RKO (cell line): ENCODE measurements at places on chromosomes 5 and 9.

DNA sequence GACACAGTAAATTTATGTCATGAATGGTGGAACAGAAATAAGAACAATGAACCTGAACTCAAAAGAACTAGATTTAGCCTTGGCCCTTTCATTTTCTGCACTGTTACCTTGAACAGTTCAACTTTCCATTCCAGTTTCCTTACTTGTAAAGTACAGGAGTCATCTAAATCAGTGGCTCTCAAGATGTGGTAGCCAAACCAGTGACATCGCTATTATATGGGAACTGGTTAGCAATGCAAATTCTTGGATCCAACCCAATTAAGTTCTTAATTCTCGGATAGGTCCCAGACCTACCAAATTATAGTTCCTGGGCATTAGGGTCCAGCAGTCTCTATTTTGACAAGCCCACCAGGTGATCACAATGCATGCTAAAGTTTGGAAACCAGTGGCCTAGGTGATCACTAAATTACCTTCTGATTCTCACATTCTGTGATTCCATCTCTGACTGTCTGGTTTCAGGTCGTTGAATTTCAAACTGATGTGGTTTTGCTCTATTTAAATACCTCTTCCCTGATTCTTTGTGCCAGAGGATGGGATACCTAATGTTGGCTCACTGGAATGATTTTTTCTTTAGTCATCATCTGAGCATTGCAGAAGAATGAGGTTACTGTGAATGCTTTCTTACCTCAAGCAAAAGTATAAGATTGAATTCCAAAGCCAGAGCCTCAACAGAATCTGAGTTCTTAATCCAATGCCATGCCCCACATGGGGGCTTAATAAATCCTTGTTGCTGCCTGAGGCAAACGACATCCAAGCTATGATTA is 253.8 kb downstream of the ENC1 start:
- DNase-seq, result peak; percentile 7

GRCh38 chr5:24855485-24855884 is 210.7 kb upstream of the CDH10 start:
- no peak for DNase-seq

- DNase-seq, result no peak
Observed at GRCh38 chr5:124685404-124685930, 61.0 kb downstream of the ZNF608 start.

GRCh38 chr5:79047199-79047598 is 22.3 kb downstream of the DMGDH start:
- DNase-seq, result no peak

DNA sequence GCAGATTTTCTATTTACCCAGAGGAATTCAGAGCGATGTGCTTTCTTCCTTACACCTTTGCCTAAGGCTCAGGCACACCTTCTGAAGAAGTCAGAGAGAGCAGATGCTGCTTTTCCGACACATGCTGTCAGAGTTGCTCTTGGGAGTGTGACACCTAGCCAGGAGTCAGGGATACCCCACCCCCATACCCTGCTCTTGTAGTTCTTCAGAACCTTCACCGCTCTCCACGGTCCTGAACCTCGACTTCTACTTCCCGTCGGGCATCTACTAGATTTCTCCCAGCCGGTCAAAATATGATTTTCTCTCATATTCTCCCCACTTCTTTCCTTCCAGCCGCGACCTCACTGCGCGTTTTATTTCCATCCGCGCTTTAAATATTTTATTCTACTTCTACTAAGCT is 1.7 kb downstream of the GRIN3A start:
- no peak for DNase-seq

DNA sequence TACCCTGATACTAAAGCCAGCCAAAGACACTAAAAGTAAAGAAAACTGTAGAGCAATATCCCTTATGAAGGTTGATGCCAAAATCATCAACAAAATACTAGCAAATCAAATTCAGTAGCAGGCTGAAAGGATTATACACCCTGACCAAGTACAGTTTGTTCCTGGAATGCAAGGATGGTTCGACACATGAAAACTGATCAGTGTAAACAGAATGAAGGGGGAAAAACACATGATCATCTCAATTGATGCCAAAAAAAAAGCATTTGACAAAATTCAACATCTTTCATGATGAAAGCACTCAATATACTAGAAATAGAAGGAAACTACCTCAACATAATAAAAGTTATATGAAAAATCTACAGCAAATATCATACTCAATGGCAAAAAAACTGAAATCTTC is 43.5 kb upstream of the LRRC14B start:
- no peak for DNase-seq

- no peak for DNase-seq
Observed at GRCh38 chr5:129653442-129653841, 94.5 kb upstream of the MINAR2 start.

DNA sequence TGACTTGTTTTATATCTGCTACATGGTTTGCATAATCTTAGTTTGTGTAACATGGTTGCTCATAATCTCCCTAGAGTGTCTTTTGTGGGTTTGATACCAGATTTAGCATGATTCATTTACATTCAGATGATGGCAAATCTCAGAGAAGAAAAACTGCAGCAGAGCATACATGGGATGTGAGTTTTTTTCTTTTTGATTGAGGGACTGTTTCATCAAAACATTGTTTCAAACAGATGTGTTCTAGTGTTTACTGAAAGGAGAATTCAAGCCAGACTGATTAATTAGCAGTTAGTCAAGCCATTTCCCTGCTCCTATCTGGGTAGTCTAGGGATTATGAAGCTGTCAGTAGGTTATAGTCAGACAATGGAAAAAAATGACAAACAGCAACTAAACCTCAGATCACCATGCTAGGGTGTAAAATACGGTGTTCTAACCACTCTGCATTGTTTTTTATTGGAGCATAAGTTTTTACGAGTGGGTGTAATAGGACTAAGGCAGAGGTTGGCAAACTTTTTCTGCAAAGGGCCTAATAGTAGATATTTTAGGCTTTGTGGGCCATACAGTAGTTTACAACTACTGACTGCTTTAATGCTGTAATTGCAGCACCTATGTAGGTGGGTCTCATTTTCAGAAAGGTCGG is 10.5 kb upstream of the GDNF start:
- no peak for DNase-seq

GRCh38 chr5:123478546-123478945 is 33.4 kb upstream of the CSNK1G3 start:
- DNase-seq, result no peak

- DNase-seq, result no peak
Observed at GRCh38 chr9:124231095-124231737, 26.5 kb upstream of the NEK6 start.

- no peak for DNase-seq
Observed at GRCh38 chr5:139046551-139046950, 151.6 kb downstream of the SIL1 start.

- peak; percentile 54 for DNase-seq
Observed at GRCh38 chr5:180605554-180606214, 14.4 kb upstream of the SCGB3A1 start.

GRCh38 chr5:122053181-122054109 is 24.6 kb downstream of the LOX start:
- no peak for DNase-seq

DNA sequence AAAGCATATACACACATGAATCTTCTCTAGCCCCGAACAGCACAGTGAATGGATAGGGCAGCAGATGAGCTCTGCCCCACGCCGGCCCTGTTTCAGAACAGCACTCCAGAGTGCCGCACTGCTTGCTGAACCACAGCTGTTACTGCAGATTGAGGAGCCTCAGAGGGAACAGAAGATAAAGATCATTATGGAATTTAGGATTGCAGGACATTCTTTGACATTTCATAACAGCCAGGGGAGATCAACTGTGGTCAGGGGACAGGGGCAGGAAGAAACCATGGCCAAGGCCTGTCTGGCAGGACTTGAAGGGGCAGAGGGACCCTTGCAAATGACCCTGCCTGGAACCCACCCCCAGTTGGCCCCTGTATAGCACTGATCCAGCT is 20.6 kb downstream of the IRF1 start:
- no peak for DNase-seq
